Hematopoietic multipotent progenitor cell treated with erythropoietin and hydrocortisone succinate and interleukin-3 and kit ligand, for 17 days (in vitro differentiated cells): ENCODE measurements at places on chromosomes 4 and X.

DNA sequence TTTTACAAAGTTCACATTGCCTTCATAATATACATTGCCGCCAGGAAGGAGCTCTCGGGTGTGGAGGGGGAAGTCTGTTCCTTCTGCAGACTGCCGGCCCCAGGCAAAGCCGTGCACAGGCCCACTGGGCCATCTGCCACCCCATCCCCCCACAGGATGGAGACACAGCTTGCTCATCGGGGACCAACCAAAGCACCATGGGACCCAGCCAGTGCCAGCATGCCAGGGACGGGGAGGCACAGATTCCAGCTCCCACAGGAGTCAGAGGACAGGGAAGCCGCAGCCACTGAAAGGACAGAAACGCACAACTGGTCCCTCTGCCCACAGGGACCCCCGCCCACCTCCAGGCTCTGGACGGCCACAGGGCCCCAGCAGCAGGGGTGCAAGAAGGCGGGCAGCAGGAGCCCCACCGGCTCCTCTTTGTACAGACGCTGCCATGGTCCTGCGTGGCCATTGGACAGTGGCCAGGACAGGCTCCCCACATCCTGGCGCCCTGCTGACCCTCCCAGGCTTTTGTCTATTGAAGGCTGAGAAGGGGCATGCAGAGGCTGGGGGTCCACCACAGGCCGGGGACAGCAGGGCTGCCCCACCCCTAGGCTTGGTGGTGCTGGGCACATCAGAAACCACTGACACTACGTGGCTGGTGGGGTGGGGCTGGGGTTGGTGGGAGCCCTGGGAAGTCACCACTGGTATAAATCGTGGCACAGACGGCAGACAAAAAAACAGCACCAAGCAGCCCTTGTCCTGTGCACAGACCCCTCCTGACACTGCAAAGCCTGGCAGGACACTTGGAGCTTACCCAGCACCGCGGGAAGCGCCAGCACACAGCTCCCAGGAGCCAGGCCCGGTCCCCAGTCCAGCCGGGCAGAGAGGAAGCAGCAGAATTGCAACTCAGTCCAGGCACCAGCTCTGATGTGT lies 89.0 kb downstream of the FAM53A start:
- DNase-seq: no peak

GRCh38 chrX:10325611-10326010 lies 168.8 kb downstream of the CLCN4 start:
- DNase-seq: no peak

GRCh38 chr4:168881781-168882420 lies 128.2 kb downstream of the CBR4 start:
- DNase-seq: no peak

GRCh38 chr4:88097301-88097700 lies 61.1 kb downstream of the ABCG2 start:
- DNase-seq: no peak

- DNase-seq: no peak
Observed at GRCh38 chr4:122150931-122151330, 1.2 kb upstream of the BLTP1 start.

- DNase-seq: peak; percentile 22
Observed at GRCh38 chrX:11381464-11381863, 88.3 kb downstream of the AMELX start.

- DNase-seq: no peak
Observed at GRCh38 chrX:24168807-24169206, 19.3 kb downstream of the ZFX start.

DNA sequence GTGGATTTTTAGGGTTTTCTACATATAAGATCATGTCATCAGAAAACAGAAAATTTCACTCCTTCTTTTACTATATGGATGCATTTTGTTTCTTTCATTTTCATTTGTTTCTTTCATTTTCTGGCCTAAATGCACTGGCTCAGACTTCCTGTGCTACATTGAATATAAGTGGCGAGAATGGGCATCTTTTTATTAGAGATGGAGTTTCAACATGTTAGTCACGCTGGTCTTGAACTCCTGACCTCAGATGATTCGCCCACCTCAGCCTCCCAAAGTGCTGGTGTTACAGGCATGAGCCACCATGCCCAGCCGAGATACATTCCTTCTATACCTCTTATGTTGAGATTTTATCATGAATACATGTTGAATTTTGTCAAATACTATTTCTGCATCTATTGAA lies 61.8 kb downstream of the BRWD3 start:
- no peak for DNase-seq

DNA sequence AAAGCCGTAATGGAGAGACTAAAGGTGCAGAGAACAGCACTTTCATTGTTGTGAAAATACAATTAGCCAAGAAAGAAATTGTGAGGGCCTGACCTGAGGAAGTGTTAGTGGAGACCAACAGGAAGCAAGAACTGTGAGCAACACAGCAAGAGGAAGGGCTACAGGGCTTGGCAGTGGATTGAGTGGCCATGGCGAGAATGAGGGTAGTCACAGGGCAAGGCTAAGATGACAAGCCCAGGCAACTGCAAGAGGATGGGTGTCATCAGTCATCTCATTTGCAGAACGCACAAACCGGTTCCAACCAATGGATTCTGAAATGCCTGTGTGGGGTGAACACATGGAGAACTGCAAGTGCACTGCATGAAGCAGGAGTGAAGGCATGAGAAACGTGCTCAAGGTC lies 3.6 kb downstream of the SLC10A6 start:
- DNase-seq: no peak

DNA sequence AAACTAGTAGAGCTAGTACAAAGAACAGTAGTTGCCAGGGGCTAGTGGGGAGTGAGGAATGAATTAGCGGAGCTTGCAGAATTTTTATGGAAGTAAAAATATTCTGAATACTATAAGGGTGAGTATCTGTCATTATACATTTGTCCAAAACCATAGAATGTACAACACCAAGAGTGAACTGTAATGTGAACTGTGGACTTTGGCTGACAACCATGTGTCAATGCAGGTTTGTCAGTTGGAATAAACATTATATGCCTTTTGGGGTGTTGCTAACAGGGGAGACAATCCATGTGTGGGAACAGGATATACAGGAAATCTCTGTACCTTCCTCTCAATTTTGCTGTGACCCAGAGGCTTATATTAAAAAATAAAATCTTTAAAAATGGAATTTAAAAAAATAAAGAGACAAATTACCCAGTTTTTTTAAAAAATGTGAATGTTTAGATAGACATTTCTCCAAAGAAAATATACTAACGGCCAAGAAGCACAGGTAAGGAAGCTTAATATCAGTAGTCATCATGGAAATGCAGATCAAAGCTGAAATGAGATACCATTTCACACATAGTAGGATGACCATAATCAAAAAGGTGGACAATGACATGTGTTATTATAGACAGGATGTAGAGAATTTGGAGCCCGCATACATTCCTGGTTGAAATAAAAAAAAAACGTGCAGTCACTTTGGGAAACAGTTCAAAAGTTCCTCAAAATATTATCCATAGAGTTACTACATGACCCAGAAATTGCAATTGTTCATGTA lies 899.8 kb downstream of the RAB28 start:
- DNase-seq: no peak

DNA sequence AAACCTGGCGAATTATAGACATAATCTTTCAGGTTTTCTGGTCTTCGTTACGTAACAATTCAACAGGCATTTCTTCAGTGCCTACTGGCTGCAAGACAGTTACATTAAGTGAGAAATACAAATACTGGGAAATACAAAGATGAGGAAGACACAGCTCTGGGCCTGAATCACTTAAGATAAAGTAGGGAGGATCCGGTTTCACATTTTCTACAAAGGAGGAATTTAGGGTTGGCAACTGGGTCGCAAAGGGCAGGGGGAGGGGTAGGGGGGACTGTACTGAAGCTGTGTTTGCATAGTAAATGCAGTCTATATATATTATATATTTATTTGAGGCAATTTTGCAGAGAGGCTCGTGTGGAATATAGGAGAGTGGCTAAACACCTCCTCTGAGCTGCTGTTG lies 107.4 kb downstream of the MAML3 start:
- DNase-seq: no peak

GRCh38 chr4:37646247-37646646 lies 39.9 kb downstream of the RELL1 start:
- no peak for DNase-seq

GRCh38 chr4:86561256-86561655 lies 32.9 kb upstream of the PTPN13 start:
- no peak for DNase-seq

GRCh38 chrX:20060961-20061748 lies 55.6 kb downstream of the MAP7D2 start:
- DNase-seq: no peak

DNA sequence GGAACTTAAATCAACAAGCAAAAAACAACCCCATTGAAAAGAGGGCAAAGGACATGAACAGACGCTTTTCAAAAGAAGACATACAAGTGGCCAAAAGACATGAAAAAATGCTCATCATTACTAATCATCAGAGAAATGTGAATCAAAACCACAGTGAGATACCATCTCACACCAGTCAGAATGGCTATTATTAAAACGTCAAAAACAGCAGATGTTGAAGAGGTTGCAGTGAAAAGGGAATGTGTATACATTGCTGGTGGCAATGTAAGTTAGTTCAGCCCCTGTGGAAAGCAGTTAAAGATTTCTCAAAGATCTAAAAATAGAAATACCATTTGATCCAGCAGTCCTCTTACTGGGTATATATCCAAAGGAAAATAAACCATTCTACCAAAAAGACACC lies 22.6 kb downstream of the RTL9 start:
- no peak for DNase-seq

DNA sequence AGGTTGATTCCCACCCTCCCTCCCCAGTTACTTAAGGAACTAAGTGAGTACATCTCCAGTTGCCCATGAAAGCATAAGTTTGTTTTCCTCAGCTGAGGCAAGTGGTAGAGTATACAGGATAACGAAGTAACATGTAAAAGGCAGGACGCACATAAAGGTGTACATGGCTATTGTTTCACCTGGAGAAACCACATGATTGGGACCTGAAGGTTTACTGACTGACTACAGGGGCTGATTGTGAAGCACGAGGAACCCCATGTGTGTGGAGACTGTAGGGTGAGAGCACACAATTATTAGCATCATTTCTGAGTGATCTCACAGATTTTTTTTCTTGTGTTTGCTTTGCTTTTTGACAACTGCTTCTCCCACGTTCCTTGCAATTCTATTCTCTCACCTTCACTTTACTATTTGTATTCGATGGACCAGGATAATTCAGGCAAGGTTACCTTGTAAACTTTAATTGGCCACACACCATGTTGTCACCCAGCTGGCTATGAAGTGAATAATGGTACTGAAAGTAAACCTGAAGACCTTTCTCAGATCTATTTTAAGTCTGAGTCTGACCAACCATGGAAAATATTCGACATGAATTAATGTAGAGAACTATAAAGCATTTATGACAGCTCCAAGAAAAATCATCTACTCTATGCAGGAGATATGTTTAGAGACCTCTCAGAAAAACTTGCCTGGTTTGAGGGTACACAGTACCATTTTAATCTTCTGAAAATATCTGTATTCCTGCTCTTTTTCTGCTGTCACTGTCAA lies 102.5 kb upstream of the MYOZ2 start:
- DNase-seq: no peak

DNA sequence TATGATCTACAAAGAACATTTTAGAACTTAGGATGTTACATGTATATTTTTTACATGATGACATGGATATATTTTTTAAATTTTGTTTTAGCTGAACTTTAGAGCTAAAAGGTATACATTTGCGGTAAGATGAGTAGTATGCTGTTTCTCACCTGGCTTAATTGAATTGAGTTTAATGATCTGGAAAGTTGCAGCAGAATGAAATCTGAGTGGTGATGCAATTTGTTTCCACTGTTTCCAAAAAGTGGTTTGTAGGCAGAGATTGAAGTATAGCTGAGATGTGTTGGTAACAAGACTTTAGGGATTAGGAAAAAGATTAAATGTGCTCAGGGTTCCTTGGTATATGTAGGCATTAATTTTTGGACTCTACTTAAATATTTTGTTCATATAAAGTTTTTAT lies 68.1 kb downstream of the HPF1 start:
- no peak for DNase-seq

DNA sequence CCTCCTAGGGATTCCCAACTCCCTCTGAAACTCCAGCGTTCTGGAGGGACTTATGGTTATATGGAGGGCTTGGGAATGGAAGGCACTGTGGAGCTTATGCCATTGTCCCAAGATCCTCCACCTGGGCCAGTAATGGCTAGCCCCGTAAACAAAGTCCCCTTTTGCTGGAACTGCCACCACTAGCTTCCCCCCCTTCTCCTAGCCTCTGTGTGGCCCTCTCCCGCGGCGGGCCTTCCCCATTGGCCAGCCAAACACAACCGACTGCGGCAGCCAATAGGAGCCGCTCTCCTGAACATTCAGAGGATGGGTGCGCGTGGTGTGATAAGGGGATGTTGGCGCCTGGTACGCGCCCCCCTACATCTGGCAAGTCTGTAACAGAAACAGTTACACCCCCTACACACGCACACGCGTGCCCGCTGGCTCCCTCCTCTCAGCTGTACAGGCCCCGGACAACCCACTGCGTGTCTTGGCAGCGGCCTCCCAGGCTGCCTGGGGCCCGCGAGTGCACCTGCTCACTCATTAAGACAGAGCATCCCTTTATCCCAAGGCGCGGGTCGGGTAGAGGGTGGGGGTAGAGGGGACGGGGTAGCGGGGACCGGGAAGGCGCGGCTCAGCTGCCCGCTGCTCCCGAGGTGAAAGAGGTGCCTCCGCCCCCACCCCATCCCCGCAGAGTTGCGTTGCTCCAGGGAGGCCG lies 863 bp upstream of the RAB33A start:
- DNase-seq: no peak

DNA sequence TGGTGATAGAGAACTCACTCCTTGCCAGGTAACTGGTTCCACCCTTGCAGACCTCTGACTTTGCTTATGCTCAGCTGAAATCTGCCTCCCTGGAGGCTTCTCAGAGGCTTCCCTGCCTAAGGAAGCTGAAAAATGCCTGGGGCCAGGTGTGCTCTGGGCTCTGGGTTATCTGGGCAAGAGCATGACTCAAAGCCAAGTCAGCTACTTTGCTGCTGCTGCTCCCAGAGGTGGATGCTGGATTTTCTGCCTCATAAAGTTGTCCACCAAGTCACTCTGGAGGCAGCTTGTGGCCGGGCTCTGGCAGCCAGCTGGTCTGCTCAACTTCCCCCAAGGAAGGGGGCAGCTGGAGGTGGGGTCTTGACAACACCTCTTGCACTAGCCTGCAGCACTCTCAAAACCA lies 132.7 kb downstream of the PJA1 start:
- no peak for DNase-seq

DNA sequence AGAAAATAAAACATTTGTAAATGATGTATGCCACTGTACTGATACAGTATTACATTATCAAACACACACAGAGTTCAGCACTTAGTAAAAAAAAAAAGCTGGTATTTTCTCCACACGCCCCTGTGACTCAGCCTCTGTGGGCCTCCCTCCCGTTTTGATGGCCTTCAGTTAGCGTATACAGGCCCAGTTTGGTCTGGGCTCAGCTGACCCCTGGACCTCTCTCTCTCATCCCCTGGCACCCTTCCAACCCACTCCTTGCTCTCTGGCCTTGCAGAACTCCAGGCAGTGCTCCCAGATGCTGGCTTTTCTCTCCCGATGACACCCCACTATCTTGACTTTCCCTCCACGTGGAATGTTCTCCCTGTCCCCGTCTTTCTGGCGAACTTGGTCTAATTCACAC lies 89.0 kb upstream of the LIMCH1 start:
- no peak for DNase-seq

- DNase-seq: no peak
Observed at GRCh38 chr4:27974339-27974738, 1113.7 kb downstream of the STIM2 start.

GRCh38 chr4:7199129-7199725 lies 6.9 kb downstream of the SORCS2 start:
- DNase-seq: no peak
